Stimulated activated CD8-positive, alpha-beta memory T cell treated with anti-CD3 and anti-CD28 coated beads, Interleukin-2, amount 100 ng/mL, for 1 hour (primary cell): ENCODE measurements at places on chromosomes 5 and 9.

DNA sequence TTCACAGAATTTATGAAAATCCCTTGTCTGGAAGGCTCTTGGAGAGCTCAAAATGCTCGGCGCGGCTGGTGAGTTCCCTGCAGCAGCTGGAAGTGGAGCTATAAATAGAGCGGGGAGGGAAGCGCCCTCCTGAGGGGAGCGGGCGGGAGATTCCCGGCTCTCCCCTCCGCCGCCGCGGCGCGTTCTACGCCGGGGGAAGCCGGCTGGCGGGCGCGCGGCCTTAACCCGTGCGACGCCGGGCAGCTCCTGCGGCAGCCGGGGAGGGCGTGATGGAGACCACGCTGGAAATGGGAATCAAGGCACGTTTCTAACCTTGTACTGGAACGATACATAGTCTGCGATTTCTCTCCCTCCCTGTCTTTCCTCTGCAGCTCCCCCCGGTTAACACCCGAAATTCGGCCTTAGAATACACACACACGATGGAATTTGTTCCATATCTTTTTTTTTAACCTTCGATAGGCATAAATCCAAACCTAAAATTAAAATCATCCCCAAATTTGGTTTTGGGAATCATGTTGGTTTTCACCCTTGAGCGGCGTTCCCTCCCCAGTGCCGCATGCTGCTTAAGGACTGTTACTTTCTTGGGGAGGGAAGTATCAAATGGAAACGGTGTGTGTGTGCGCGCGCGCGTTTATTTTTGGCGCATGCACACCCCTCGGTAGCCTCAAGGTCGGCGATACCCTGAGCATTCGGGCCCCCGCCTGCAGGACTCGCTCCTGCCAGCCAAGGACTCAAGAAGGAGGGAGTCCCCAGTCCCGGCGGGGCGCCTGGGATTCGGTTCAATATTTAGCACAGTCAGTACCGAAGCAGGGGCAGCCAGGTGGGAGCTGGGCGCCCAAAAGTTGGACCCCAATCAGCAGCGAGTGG is 306.3 kb upstream of the KCNN2 start:
- DNase-seq, result no peak

- no peak for DNase-seq
Observed at GRCh38 chr5:59390074-59390659, 503.4 kb downstream of the PDE4D start.

DNA sequence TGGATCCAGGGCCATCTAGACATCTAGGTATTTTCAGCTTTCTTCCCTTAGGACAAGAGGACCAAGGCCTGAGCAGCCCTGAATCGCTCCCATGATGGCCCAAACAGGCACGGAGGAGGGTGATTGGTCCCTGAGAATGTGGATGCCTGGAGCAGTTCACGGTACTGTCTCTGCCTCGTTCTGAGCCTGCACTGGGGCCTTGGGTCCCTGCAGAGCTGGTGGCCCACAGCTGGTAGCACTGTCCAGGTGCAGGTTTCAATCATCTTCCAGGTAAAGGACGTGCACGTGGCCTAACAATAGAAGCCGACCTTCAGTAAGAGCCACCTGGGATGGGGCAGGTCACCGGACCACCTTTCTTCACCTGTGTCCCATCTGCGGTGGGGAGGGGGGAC is 19.4 kb upstream of the FCN1 start:
- no peak for DNase-seq

DNA sequence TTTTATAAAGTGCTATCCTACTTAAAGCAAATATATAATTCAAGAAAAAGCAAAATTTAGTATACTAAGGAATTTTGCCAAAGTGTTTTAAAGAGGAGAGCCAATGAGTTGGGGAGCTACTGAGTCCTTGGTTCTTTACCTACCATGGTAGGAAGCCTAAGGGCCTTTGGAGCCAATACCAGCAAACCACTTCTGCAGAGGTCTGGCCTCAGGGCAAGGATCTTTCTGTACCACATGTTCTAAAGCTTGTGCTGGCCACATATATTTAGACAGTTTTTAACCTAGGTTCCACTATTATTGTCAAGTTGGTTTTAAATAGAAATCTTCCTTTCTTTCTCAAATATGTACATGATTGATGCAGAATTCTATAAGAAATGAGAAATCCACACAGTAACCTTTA is 172.3 kb upstream of the NREP start:
- no peak for DNase-seq

DNA sequence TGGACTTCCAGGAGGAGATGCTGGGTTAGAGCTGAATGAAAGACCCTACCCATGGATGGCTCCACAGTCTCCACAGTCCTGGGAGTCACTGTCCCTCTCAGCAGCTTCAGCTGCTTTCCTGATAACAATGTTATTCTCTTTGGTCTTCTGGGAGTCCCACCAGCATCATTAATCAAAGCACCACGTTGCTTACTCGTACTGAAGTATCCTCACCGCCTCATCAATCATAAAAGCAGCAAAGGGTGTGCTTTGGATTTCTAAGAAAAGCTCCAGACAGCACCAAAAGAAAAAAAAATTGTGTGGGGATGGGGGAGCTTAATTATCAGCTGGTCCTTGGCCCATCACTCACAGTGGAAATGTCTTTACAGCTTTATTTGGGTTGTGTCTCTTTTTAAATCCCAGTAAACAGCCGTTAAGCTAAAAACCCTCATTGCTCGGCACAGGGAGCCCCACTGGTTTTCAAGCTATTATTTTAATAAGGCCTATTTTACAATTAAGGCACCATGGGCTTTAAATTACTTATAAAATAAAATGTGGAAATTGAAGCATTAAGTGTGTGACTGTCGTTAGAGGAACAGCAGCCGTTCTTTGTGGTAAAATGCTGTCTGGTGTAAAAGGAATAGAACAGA is 538.0 kb downstream of the EBF1 start:
- no peak for DNase-seq

GRCh38 chr5:106331415-106331814 is 1339.3 kb downstream of the EFNA5 start:
- no peak for DNase-seq

DNA sequence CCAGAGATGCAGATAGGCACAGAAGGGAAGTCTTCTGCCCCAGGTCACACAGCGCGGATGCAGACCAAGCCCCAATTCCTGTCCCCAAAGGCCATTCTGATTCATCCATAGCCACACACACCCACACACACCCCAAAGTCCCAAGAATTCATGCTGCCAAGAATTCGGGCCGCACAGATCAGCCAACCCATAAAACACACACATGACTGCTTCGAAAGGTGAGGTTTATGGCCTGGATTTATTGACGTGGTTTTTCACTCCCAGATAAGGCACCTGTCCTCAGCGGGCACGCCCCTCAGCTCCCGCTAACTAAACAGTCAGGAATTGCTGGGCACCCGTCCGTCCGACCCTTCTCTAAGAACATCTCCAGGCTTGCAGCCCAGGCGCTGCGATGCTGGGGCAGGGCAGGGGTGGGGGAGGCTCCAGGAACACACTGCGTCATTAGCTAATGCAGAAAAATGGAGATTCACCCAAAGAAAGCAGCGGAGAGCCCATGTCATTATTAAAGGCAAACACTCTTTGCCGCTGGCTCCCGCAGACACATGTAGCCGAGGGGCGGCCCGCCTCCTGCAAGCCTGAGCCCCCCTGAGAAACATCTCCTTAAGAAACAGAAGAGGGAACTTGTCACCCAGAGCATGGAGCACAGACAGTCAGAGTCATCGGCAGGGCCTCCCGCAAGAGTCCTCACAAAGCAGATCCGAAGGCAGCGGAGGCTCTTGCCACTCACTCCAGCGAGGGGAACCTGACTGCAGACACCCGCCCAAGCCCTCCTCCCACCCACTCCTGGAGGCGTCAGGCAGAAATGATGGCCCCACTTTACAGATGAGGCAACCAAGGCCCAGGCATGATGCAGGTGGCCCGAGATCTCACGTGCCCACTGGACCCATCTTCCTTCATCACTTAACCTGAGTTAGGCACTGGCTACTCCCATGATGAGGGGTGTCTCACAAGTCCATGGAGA is 19.9 kb downstream of the VAV2 start:
- DNase-seq, result no peak

- DNase-seq, result no peak
Observed at GRCh38 chr9:89491694-89492093, 6.2 kb downstream of the SEMA4D start.

- no peak for DNase-seq
Observed at GRCh38 chr9:30597608-30598007, 1786.8 kb upstream of the ACO1 start.

- no peak for DNase-seq
Observed at GRCh38 chr5:151255621-151256286, 2.8 kb downstream of the GM2A start.

DNA sequence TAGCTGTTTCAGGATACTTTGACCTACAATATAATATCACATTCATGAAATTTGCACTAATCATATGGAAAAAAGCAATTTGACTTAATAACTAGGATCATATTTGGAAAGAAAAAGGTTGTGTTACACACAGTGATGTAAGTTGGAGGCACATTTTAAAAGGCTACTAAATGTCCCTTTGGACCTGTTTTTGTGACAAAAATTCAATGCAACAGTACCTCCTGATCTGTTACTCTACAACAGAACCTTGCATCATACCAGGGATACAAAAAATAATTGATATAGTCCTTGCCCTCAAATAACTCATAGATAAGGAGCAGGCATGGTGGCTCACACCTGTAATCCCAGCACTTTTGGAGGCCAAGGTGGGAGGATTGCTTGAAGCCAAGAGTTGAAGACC is 67.1 kb downstream of the BAAT start:
- no peak for DNase-seq

- no peak for DNase-seq
Observed at GRCh38 chr9:4559261-4560182, 69.3 kb downstream of the SLC1A1 start.
